GM13977 (cell line): ENCODE measurements at places on chromosomes 5 and 9.

- no peak for DNase-seq
Measured at GRCh38 chr9:6576987-6577386, 68.5 kb downstream of the GLDC start.

GRCh38 chr5:72624641-72625236, 117.5 kb upstream of the ZNF366 start:
- no peak for DNase-seq

DNA sequence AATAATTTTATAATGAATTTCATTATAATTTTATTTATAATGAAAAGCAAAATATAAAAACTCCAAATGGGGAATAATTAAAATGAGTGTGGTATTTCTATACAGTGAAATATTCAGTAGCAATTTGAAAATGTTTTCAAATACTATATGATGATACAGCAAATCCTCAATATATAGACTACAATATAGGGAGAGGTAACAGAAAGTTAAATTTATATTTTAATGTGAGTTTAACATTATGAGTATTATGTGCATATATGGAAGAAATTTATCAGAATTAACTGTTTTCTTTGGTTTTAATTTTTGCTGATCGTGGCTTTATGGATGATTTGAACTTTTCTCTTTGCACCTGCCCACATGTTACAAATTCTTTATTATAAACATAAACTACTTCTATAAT, 500.9 kb upstream of the ARRDC3 start:
- no peak for DNase-seq

GRCh38 chr9:123940721-123941523, 11.0 kb upstream of the DENND1A start:
- DNase-seq = peak; percentile 65

DNA sequence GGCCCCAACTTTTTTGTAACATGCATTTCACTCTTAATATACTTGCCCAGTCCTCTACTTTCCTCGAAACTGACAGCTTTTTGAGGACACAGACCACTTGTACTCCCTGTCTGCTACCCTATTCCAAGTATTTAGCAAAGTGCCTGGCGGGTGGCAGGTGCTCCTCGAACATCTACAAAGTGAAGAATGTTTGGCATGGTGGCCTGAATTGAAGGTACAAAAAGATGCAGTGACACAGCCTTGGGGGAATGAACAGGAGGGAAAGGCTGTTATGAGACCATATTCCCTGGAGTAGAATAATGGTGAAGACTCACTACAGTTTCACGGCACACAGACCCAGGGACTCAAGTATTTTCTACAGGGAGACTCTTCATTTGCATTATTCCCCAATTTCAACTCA, 590.9 kb downstream of the PRELID2 start:
- no peak for DNase-seq

DNA sequence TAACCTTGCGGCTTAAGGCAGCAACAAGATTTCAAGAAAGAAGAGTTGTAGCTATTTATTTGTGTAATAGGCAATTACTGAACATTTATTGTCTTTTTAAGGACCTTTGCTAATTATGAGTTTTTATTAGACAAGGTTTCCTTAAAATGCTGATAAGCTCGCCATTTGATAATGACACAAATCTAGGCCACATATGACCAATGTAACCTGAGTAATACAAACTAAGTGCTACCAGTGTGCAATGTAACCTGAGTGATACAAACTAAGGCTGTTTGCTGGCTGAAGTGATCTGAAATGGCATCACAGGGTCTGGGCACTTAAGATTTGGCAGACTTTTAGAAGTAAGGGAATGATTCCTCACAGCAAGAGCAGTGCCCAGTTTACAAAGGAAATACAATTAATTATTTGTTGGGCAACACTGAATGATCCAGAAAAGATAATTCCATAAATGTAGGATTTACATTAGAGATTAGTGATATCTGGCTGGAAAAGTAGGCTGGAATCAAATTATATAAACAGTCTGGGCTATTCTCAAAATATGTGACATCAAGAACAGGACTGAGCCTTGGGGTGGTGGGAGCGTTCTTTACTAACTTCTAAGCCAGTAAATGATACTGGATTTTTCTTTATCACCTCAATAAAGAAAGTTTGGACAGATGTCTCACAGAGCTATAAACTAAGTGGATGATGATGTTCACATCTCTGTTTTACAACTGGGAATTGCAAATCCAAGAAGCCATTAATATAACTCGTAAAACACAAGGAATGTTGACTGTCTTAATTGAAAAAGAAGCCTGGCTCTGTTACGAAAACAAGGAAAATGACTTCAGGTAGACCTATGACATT, 54.8 kb downstream of the MRPS27 start:
- DNase-seq = no peak

GRCh38 chr9:97502222-97502983, 937 bp downstream of the TMOD1 start:
- DNase-seq = peak; percentile 63

- DNase-seq = no peak
Measured at GRCh38 chr9:111943746-111944145, 47.1 kb downstream of the UGCG start.

DNA sequence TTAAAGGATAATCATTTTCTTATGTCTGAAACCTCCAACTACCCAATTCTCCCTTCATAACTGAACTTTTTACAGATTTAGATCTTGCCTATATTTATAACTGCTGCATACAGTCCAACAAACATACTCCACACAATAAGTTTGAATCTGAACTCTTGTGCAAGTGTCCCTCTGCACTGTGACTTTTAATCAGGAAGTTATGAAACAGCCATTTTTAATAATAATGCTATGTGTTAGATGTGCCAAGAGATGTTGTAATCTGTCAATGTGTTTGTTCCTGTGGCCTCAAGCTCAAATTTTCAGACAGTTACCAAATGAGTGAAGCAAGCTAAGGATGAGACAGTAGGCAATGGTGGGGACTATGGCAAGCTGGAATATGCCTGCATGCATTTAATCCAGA, 57.6 kb upstream of the MTAP start:
- no peak for DNase-seq

- peak; percentile 91 for DNase-seq
Measured at GRCh38 chr9:89604729-89605464, at the start of gene GADD45G. Gene GADD45G, plus strand, starts transcription at chr9:89605012. Its CDS starts 110 bp downstream, at chr9:89605122.

- peak; percentile 44 for DNase-seq
Measured at GRCh38 chr9:35618854-35619799, 914 bp upstream of the CD72 start.

DNA sequence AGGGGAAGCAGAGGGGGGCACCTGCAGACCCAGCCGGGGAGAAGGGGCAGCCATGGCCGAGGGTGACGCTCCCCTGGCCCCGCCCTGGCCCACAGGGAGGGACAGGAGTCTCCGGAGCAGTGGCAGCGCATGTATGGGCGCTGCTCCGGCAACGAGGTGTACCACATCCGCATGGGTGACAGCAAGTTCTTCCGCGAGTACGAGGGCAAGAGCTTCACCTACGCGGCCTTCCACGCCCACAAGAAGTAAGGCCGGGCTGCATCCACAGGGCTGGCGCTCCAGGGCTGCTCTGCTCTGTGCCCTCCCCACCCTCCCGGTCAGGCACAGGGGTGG, 68.2 kb downstream of the KCNT1 start:
- no peak for DNase-seq

DNA sequence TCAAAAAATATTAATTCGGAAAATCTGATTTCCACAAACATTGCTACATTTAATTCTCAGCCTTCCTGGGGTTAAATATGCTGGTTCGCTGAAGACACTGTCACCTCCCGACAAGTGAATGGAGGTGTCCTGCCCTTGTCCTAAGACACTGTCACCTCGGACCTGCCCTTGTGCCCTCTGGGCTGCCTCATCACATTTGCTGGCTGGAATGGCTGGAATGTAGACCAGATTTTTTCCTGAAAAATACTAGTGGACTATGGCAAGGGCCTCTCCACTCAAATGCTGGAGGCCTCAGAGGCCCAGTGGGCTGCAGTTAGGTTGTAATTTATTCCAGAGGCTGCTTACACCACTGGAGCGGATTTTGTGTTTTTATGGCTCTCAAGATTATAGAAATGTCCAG, 28.2 kb downstream of the CACNA1B start:
- DNase-seq = no peak

DNA sequence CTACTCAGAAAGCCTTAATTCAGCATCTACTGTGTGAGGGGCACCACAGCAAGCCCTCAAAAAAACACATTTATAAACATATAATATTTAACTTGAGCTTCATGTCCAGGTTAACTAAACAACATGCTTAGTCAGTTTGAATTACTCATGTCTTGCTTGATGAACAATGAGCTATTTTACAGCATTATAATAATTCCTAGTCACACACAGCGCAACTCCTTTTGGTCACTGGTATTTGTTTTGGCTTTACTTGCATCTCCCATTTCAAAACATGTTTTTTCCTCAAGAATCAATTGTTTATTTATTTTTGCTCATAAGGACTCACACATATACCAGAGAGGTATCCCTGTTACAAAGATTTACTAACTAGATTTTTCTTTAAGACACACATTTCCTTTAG, 616.7 kb upstream of the DAB2 start:
- DNase-seq = no peak

GRCh38 chr9:126938327-126938726, 23.7 kb downstream of the RALGPS1 start:
- no peak for DNase-seq

DNA sequence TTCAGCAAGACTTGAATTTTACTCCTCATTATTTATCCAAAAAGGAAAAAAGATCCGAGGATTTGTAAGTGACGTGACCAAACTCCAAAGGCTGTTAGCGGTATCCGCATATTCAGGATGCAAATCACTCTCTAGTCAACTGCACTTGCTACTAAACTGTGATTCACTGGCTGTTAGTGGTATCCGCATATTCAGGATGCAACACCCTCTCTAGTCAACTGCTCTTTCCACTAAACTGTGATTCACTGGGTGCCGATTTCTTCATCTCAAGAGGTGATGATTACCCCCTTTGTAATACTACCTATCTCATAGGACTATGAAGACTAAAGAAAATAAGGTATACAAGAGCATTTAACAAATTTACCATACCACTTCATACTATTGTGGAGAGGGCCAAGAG, 5.7 kb downstream of the MAPKAP1 start:
- no peak for DNase-seq

GRCh38 chr9:94631599-94631998, 7.7 kb downstream of the FBP1 start:
- DNase-seq = no peak

DNA sequence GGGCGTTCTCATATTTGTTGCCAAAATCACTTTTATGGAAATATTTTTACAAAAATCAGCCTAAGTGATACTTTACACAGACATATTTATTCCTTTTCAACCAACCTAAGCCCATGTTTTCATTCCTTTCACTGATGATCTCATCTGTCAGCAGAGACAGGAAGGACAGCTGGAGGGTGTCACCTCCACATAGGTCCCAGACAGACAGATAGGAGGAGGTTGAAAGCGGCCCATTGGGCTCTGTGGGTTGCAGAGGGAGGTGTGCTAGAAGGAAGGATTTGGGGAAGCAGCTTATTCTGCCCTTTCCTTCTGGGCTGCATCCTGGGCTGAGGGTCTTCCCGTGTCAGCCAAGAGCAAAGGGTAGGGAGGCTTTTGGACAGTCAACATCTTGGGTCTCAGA, 26.0 kb upstream of the SEMA4D start:
- DNase-seq = no peak

GRCh38 chr9:100718717-100719116, 140.8 kb downstream of the CAVIN4 start:
- no peak for DNase-seq

DNA sequence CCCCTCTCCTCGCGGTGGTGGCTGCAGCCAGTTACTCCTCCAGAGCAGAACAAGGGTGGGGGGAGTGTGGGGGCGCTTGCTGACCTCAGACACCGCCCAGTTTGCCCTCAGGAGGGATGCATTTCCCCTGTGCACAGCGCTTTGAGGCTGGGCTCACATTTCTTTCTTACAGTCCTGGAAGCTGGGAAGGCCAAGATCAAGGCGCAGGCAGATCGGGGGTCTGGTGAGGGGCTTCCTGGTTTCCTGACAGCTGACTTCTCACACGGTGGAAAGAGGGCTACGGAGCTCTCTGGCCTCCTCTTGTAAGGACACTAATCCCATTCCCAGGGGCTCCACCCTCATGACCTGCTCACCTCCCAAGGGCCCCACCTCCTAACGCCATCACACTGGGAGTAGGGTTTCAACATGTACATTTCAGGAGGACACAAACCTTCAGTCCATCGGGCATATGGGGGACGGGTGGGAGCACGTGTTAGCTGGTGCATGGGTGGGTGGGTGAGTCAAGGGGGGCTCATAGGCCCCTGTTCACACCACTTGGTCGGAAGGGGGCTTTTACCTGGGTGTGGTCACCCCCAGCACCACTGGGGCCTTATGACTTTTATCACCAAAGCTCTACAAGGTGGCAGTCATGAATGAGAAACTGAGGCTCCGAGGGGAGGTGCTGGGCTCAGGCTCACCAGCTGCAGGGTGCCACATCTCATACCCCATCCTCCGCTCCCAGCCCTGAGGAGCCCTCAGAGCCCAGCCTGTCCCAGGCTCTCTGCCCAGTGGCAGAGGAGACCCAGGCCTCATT, 7.7 kb upstream of the SCGB3A1 start:
- DNase-seq = no peak

GRCh38 chr5:143010351-143010750, 240.2 kb downstream of the ARHGAP26 start:
- DNase-seq = no peak

- DNase-seq = no peak
Measured at GRCh38 chr5:58211441-58211840, 248.4 kb downstream of the PLK2 start.

- no peak for DNase-seq
Measured at GRCh38 chr5:85337435-85337834, 952.8 kb upstream of the EDIL3 start.

- no peak for DNase-seq
Measured at GRCh38 chr5:9479361-9479760, 66.5 kb downstream of the SEMA5A start.

- DNase-seq = peak; percentile 8
Measured at GRCh38 chr5:62143268-62144229, 162.5 kb upstream of the KIF2A start.

GRCh38 chr9:92807757-92808725, 43.4 kb upstream of the BICD2 start:
- peak; percentile 42 for DNase-seq

DNA sequence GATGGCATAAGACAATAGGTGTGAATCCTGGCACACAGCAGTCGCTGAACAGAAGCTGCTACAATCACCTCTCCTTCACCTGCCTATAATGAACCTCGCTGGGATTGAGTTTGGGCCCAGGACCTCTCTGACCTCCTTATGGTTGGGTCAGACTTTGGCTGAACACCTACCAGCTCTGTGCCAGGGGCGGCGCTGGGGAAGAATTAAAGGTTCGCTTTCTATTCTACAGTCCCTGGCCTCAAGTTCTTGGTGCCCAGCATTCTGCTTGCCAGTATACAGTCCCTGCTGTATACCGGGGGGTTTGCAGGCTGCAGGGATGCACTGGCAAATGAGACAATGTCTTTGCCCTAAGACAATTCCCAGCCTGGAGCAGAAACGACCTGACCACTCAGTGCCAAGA, 895 bp upstream of the STRBP start:
- DNase-seq = no peak

DNA sequence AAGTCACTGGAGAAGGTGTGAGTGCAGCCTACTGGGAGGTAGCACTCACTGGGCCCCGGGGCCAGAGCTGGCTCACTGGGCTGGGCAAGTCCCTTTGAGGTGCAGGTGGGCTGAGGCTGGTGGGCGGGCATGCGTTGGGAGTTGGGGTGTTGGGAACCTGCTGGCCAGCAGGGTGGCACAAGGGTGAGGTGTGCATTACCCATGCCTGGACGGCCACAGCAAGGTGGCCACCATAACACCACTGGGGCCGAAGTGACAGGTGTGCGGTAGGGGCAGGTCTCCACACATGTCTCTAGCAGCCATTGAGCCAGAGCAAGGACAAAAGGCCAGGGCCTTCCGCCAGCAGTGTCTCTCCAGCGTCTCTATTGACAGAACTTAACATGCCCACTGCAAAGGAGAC, 22.6 kb downstream of the PRRT1B start:
- DNase-seq = no peak
